Activated CD8-positive, alpha-beta memory T cell treated with anti-CD3 and anti-CD28 coated beads for 4 hours (primary cell): ENCODE measurements at places on chromosomes 4 and X.

DNA sequence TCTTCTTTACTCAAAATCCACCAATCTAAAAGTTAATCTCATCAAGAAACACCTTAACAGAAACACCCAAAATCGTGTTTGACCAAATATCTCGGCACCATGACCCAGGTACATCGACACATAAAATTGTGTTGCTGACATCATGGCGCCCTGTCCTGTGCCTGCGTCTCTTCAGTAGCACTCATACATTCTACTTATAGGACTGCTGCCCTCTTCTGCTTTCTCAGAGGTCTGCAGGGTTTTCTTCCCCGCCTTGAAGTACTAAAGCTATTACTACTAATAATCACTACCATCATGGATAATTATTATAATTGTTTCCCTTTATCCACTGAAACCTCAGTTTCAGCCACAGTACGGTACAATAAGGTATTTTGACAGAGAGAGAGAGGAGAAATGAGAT, 1403.1 kb upstream of the TENM3 start:
- no peak for DNase-seq

DNA sequence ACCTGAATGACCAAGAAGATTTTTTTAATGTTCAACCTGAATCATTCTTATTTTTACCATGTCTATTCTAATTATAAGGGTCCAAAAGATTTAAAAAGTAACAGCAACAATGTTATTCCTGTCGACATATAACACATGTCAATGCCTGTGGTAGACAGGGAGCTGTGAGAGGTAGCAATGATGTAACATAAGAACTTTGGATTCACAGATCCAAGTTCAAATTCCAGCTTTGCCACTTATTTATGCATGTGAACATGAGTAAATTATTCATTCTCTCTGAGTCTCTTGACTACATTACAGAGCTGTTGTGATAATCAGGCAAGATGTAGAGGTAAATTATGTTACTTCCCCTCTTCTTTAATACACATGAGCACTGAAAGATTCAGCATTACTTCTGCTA, 54.5 kb downstream of the KLHL8 start:
- DNase-seq, result no peak

DNA sequence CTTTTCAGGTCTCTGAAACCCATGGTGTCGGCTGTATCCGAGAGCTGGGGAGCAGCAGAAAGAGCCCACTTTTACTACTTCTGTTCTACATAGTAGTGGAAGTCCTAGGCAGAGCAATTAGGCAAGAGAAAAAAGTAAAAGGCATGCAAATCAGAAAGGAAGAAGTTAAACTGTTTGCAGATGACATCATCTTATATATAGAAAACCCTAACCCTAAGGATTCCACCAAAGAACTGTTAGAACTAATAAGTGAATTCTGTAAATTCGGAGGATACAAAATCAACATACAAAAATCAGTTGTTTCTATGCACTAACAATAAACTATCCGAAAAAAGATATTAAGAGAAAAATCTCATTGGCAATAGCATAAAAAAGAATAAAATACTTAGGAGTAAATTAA, 95.3 kb downstream of the POLA1 start:
- DNase-seq, result no peak

DNA sequence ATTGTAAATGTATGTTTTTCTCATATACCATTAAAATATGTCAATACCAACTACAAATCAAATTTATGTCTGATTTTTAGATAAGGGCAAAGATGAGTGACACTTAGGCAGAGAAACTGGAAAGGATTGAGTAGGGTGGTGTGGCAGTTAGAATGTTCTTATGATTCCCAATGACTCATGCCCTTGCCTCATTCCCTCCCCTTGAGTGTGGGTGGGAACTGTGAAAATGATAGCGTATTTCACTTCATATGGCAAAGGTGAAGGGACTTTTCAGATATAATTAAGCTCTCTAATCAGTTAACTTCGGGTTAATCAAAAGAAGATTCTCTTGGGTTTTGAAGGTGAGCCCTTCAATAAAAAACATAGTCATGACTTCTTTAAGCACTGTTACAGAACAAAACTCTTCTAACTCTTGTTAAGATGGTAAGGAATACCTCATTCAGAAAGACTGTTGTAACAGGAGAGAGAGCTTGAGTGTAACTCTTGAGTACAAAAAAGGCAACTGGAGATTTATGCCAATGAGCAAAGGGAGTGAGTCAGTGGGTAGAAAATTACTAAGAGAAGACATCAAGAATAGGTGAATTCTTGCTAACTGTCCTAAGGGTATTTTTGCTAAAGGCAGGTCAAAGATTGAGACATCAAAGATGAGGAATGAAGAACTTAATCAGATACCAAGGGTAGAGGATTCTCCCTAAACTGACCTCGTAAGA, 329.5 kb downstream of the KCTD8 start:
- DNase-seq, result no peak

GRCh38 chr4:53508446-53508845, 82.8 kb downstream of the LNX1 start:
- DNase-seq, result no peak

DNA sequence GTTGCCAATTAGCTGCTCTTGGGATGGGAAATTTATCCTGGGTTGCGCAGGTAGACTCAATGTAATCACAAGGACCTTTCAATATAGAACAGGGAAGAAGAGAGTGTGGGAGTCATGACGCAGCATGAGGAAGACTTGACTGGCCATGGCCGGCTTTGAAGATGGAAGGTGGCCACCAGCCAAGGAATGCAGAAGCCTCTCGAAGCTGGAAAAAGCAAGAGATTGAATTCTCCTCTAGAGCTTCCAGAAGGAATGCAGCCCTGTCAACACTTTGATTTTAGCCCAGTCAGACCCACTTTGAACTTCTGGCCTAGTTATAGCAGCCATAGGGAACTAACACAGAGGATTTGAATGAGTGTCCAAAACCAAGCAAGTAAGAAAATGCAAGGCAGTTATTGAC, 14.7 kb upstream of the SH3KBP1 start:
- DNase-seq, result no peak

GRCh38 chr4:20625426-20625825, 74.8 kb upstream of the PACRGL start:
- no peak for DNase-seq

- DNase-seq, result no peak
These were observed 21.7 kb upstream of the DCLK2 start for GRCh38 chr4:150056569-150056968.

DNA sequence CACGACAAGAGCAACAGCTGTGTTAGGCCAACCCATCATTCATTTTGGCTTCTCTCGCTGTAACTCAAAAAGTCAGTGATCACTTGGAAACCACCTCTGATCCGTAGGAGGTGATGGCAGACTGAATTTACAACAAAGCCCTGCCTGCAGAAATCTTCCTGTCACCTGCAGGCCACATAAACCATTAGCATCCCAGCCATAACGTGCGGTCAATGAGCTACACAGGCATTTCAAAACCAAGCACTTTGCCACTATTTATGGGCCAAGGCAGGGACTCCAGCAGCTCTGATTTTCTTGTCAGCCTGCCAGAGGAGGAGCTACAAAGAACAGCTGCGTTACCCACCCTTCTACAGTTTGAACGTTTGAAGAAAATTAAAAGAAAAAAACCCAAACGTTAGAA, 228.1 kb upstream of the PPARGC1A start:
- no peak for DNase-seq

DNA sequence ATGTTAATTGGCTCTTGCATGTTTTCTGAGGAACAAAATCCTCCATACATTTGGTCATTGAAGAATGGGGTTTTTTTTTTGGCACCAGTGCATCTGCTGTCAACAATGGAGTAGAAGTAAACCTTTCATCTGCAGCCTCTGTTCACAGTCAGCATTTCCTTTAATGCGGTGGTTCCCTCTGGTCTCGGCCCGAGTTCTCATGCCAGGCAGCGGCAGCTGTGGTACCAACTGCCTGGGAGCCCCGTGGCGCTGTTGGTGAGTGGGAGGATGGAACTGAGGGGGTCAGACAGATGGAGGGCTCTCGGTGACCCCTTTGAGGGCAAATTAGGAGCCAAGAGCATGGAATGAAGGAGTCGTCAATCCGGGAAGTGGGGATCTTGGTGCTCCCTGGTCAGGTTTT, 114.7 kb downstream of the AFF1 start:
- DNase-seq, result no peak

GRCh38 chr4:162732876-162733275, 433.8 kb downstream of the NAF1 start:
- no peak for DNase-seq

DNA sequence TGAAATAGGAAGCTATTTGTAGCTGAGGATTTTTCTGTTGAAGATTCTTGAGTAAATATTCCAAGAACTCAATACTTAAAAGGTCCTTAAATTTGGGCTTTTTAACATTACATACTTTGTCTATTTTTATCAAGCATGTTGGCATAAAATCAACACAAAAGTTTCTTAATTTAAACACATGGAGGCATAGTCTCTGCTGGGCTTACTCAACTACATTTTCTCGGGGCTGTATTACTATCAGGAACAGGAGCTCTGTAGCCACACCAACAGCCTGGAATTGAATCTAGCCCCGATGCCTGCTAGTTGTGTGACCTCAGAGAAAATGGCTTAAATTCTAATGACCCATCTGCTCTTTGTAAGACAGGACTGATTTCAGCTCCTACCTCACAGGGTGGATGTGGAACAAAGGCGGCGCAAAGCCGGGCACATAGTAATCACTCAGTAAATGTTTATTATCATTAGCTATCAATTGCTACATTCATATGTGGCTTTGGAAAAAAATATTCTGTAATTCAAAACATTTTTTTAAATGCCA, 207.0 kb downstream of the NSUN7 start:
- DNase-seq, result no peak
